ENCODE measurements at places on chromosomes 4 and X. TPM values are rescaled to one million over a fixed set of nuclear protein-coding genes. Genes with fewer than 3 reads are reported as not detected.

The TMEM150C gene
- 5.0 TPM for total RNA-seq

DNA sequence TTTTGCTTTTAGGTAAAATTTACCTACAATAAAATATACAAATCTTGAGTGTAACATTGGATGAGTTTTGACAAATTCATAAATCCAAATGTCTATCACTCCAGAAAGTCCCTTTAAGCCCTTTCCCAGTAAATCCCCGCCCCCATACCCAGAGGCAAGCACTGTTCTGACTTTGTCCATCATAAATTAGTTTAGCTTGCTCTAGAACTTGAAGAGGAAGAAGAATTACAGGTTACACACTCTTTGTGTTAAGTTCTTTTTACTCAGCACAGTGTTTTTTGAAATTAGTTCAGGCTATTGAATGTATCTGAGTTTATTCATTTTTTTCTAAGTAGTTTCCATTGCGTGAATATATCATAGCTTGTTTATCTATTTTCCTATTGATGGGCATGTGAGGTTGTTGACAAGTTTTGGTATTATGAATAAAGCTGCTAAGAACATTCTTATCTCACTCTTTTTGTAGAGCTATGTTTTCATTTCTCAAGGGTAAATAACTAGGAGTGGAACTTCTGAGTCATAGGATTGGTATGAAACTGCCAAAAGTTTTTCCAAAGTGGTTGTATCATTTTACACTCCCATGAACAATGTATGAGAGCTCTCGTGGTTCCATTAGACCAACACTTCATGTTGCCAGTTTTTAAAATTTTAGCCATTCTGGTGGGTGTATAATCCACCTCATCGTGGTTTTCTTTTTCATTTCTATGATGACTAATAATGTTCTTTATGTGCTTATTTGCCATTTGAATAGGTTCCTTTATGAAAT, 22.4 kb upstream of the HPSE start:
- DNase-seq, result no peak

The TMPRSS11B gene
- not detected for total RNA-seq

The NEIL3 gene
- total RNA-seq, result 8.0 TPM

The RENBP gene
- total RNA-seq, result 1.2 TPM

DNA sequence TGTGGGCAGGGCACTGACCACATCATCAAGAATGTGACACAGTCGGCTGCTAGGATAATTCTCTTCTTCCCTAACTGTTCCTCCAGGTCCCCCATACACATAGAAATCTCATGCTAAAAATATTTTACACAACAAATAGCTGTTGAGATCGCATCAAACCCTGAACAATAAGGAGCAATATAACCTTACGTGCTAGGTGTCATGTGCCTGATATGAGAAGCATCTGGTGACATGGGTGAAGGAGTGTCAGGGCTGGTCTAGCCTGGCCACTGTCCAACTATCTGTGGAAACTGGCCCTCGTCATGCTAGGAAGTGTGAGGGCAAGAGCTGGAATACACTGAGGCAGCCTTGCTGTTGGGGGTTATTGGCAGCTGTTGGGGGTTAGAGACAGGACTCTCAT, 167.3 kb upstream of the PGRMC2 start:
- DNase-seq, result no peak

DNA sequence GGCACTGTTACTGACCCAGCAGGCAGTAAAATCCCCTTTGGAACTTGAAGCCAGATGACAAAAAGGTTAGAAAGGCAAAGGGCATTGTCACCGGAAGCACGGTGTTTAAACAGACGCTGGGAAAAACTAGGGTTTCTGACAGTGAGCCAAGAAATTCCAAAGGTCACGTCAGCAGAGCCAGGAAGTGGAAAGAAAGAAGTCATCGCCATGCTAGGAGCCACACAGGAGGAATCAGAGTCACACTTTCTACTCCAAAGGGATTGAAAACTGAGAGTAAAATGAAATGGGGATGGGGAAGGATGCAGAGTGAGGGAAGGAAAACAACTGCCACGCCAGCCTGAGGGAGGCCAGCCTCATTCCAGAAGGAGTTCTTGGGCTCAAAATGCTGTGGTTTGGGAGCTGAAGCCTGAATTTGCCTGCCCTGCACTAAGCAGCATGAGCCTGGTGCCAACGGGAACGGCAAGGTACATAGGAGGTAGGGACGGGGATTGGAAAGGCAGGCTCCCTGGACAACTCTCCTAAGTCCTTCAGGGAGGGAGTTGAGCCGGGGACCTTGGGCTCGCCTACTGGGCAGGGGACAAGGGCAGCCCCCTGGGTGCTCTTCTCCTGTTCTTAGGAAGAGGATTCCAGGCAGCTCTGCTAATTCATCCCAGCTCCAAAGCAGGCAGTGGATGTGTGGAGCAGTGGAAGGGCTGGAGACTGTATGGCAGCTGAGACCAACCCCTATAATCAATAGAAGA, 66.8 kb downstream of the SOWAHB start:
- peak; percentile 78 for DNase-seq

The ATP6AP1 gene
- total RNA-seq, result 107 TPM

GRCh38 chrX:9164533-9165426, 130.9 kb upstream of the FAM9B start:
- DNase-seq, result no peak

The KLHL4 gene
- total RNA-seq, result not detected

The FGG gene
- total RNA-seq, result 121 TPM

The TMEM35A gene
- not detected for total RNA-seq

DNA sequence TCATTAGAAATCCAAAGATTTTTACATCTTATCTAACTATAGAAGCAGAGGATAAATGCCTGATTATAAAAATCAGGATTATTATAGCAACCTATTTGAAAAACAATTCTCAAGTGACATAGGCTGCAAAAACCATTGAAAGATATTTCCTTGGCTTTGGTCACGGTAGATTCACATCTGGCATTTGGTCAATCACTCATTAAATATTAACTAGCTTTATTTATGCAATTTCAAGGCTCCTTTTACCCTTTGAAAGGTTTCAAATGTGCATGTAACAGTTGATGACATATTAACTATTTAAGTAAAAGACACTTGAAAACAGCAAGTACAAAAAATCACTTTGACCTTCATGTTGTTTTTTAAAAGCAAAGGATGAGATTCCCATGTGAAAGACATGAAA, 98.1 kb downstream of the MMRN1 start:
- no peak for DNase-seq

The PIR gene
- total RNA-seq, result 12.0 TPM
